ENCODE measurements at places on chromosomes 1 and 21. TPM values are rescaled to one million over a fixed set of nuclear protein-coding genes. Genes with fewer than 3 reads are reported as not detected.

GRCh38 chr1:29094433-29094832, 29.3 kb downstream of the TMEM200B start:
- H3K4me1 ChIP-seq, result no peaks in the 10 kb centered on the region
- H3K27me3 ChIP-seq, result no peaks in the 10 kb centered on the region
- peaks cover 79% of the 10 kb centered on the region for H3K36me3 ChIP-seq
- no peak overlapping the region for H3K4me3 ChIP-seq
- H3K27ac ChIP-seq, result no peak overlapping the region

DNA sequence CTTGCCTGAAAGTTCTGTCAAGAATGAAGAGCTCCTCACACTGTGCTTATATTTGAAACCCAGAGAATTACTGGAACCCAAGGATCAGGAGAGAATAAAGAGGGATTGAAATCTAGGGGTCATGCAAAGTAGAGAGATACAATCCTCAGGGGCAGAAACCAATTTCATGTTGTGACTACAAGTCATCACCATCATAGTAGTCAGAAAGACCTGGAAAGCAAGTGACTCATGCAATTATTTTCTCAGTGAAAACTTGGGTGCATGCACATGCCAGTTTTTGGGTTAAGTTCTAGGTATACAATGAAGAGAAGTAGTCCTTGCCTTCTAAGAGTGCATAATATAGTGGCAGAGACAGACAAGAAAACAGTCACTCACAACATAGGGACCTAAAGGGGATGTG, 210.0 kb downstream of the ZC3H11B start:
- H3K27me3 ChIP-seq, result no peaks in the 10 kb centered on the region
- H3K36me3 ChIP-seq, result no peaks in the 10 kb centered on the region
- DNase-seq, result no peak
- no peak overlapping the region for H3K4me3 ChIP-seq

DNA sequence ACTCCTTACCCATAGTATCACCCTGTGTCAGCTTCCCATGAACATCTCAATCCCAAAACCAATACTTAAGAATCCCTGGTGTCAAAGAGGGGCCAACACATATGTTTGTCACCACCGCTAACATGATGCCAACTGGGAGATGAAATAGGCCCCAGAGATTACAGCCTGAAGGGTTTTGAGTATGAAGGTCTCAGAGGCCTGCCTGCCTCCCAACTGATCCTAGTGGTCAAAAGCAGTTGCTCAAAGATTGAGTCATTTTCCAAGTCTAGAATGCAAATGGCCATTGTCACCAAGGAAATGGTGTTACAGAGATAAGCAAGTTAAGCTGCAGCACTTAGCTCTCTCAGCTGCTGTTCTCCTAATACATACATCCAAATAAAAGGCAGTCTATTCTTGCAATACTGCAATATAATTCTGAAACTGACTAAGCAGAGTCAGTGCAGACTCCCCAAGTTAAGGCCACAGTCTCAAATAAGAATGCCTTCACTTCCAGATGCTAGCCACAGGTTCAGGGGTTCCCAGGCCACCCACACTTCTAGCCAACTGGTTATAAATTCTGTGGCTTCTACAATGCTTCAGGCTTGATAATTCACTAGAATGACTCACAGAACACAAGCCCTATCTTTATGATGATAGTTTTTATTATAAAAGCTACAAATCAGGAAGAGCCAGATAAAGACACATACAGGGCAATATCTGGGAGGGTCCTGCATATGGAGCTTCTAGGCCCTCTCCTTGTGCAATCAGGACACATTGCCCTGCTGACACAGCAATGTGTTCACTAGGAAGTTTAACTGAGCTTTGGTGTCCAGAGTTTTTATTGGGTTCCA, 18.7 kb downstream of the DUSP10 start:
- H3K4me1 ChIP-seq, result no peaks in the 10 kb centered on the region
- peak; percentile 56 for DNase-seq
- no peak overlapping the region for H3K4me3 ChIP-seq
- peak overlapping the region; percentile 76 for H3K27ac ChIP-seq
- peaks cover 5% of the 10 kb centered on the region for H3K36me3 ChIP-seq

GRCh38 chr21:46572850-46573249, 32.0 kb downstream of the S100B start:
- H3K4me1 ChIP-seq, result no peaks in the 10 kb centered on the region
- no peaks in the 10 kb centered on the region for H3K27me3 ChIP-seq
- DNase-seq, result no peak
- H3K4me3 ChIP-seq, result no peak overlapping the region

The UQCRHL gene
- total RNA-seq, result 5.9 TPM

DNA sequence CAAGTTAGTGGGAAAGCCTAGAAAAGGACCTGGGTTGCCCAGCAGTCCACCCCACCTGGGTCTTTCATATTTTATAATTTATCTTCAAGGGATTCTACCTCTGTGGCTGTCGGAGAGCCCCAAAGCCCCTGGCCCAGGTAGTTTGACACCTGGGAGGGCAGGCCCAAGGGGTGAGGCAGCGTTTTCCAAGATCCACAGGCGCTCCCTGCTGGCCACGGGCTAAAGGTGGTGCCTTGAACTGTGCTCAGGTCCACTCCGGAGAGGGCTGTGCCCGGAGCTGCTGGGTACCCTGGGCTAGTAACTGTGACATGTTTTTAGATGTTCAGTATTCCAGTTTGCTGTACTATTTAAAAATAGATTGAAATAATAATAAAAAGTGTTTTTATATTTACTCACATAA, 37.2 kb upstream of the CRNN start:
- DNase-seq, result peak; percentile 8
- H3K27ac ChIP-seq, result no peak overlapping the region
- no peaks in the 10 kb centered on the region for H3K4me1 ChIP-seq

DNA sequence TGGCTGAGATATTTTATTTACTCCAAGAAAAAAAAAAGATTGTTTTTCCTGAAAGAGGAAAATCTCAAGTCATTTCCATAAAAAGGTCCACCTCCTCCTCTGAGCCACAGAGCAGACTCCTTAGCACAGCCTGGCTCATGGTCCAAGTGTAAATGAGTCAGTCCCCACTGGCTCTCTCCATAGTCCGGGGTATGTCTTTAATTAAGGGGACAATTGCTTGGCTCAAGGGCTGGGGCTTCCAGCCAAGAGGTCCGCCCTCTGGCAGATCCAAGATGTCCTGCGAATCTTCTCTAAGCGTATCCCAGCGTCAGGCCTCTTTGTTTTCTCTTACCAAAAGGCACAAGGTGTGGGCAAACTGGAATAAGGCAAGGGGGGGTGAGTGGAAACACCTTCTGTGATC, 33.3 kb downstream of the FOXD2 start:
- H3K4me1 ChIP-seq, result peaks cover 6% of the 10 kb centered on the region
- no peak for DNase-seq
- no peak overlapping the region for H3K4me3 ChIP-seq

The F5 gene
- 0.13 TPM for total RNA-seq

- H3K27me3 ChIP-seq, result peaks cover 14% of the 10 kb centered on the region
- H3K27ac ChIP-seq, result no peak overlapping the region
- no peak overlapping the region for H3K4me3 ChIP-seq
- 0 out of 3 replicates have a peak, but pooled peaks cover 4% of the 10 kb centered on the region for H3K4me1 ChIP-seq
Measured at GRCh38 chr21:38439957-38440356, 58.3 kb downstream of the ERG start.

The NEK2 gene
- total RNA-seq, result 45.6 TPM

The HAO2 gene
- not detected for total RNA-seq

DNA sequence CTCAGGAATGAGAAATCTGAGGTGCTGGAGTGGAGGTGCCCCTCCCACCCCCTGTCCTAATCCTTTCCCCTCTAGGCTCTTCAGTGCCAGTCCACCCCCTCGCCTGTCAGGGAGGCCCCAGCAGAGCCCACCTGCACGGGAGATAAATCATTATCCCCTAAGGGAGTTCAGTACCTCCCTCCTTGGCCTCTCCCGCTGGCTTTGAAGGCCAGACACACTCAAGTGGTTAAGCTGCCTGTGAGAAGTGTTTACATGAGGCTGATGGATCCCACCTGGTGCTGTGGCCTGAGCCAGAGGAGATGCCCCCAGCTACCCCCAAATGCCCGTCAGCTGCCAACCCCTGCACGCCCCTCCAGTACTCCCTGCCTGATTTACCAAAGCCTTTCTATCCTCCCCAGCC, 3.7 kb downstream of the RSPO1 start:
- DNase-seq, result no peak
- no peak overlapping the region for H3K4me3 ChIP-seq
- peaks cover 90% of the 10 kb centered on the region for H3K27me3 ChIP-seq
- H3K4me1 ChIP-seq, result peaks cover 25% of the 10 kb centered on the region
- no peak overlapping the region for H3K27ac ChIP-seq

DNA sequence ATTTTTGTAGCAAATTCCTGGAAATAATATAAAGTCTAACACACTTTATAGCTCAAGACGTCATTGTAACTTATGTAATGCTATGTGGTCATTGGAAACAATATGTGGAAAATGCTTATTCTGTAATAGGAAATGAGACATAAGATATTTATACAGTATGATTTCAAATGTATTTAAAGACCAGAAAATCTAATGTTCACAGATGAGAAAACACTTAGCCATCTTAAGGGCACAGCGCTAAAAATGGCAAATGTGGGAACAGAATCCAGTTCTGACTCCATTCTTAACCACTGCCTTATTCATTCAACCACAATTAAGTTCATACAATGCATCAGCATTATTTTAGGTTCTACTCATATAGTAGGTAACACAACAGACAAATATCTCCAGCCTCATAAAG, 12.5 kb downstream of the CSDE1 start:
- no peaks in the 10 kb centered on the region for H3K27me3 ChIP-seq
- peaks cover 98% of the 10 kb centered on the region for H3K36me3 ChIP-seq
- H3K4me1 ChIP-seq, result no peaks in the 10 kb centered on the region
- no peak for DNase-seq
- H3K27ac ChIP-seq, result no peak overlapping the region
- no peak overlapping the region for H3K4me3 ChIP-seq

DNA sequence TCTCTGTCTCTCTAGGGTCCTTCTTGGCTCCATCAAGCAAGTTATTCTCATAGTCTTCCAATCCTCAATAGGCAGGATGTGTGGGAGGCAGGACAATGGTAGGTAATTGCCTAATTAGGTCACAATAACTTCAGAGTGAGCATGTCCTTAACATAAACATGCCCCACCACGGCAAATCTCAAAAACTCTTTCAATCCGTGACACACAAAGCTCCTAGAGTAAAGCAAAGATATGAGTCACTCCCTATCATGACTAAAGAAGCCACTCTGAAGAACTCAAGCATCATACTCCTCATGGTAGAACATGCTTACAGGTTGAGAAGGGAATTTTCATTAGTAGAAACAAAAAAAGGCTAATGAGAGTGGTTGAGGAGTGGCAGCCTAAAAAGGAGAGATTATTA, 4.9 kb downstream of the HAO2 start:
- no peak overlapping the region for H3K27ac ChIP-seq
- no peaks in the 10 kb centered on the region for H3K27me3 ChIP-seq
- DNase-seq, result no peak
- no peak overlapping the region for H3K4me3 ChIP-seq
- H3K36me3 ChIP-seq, result no peaks in the 10 kb centered on the region

The GRHL3 gene
- not detected for total RNA-seq

DNA sequence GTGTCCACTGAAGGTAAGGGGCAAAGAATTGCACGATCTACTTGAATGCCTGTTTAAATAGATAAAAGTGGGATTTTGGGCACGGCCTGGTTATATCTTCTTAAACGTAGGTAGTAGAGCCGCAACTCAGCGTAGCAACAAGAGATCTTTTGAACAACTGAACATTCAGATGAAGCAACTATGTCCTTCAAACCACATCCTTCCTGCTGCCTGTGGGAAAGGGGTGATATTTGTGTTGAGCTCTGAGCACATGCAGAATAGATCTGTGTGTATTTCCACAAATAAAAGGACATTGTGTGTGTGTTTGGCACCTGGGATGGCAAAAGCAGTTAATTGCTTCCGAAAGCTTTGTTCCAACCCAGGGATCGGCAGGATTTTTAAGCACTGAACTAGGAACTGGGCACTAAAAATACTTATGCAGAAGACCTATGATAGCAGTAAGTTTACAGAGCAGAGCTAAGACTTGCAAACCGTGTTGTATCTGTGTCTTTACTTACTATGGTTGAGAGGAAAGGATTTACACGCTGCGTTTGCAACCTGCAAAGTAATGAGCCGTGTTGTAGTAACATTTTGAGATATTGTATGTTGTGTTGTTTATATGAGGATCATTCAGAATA, 333.4 kb downstream of the CHRM3 start:
- DNase-seq, result no peak
- H3K27me3 ChIP-seq, result no peaks in the 10 kb centered on the region
- no peak overlapping the region for H3K27ac ChIP-seq
